ENCODE measurements at places on chromosomes 7 and 10.

- DNase-seq = peak; percentile 84
Measured at GRCh38 chr7:64098-64915, 128.1 kb upstream of the FAM20C start.

GRCh38 chr10:69913606-69914382 lies 112.1 kb downstream of the COL13A1 start:
- no peak for DNase-seq

- DNase-seq = no peak
Measured at GRCh38 chr10:75029420-75029819, 82.0 kb upstream of the SAMD8 start.

- DNase-seq = no peak
Measured at GRCh38 chr10:102660888-102661657, 16.8 kb downstream of the TRIM8 start.

DNA sequence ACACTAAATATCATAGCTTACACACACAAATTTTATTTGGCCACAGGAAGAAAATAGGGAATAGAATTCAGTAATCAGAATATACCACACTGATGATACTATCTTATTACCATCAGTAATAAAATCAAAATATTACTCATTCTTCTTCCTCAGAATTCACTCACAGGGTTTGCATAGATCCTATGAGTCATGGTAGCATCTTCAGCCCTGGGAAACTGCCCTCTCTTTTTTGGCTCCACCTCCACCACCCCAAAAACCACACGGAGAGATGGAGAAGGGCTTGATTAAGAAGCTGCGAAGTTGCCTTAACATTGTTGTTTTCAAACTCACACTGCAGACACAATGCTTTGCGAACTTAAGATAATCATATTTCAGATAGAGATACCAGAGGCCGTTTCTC lies 154.1 kb upstream of the AHR start:
- DNase-seq = no peak

DNA sequence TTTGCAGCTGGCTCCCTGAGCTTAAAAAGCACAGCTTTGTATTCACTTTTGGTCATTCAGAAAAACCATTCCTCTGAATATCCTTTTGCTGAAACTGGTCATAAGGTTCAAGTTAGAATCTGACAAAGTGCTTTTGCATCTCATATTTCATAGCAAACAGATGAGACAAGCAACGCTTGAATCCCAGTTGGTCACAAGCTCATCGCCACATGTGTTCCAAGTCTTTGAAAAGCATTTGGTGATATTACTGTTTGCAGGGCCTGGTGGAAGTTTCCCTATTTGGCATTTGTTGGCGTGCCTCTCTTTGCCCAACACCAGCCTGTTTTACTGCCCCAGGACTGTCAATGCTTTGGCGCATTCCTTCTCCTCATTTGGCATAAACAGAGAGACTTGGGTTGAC lies 10.3 kb downstream of the TACC2 start:
- DNase-seq = no peak

GRCh38 chr7:129401967-129402860 lies 32.0 kb upstream of the STRIP2 start:
- no peak for DNase-seq
